ENCODE measurements at places on chromosomes 4 and X.

DNA sequence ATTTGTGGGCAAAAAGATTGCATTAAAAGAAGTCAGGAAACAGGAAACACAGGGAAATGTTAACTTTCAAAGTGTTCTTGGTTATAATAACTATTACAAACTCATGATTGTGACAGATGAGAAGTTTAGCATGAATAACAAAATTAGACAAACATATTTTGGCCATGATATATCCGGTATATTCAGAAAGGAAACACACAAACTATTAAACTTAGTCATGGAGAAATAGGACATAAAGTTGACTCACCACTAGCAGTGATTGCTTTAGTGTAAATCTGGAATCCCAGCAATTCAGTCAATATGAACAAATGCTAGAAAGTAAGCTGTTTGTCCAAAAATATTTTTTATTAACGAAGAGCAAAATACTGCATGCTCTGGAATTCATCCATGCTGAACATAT is 1299.9 kb downstream of the C4orf33 start:
- no peak for DNase-seq

DNA sequence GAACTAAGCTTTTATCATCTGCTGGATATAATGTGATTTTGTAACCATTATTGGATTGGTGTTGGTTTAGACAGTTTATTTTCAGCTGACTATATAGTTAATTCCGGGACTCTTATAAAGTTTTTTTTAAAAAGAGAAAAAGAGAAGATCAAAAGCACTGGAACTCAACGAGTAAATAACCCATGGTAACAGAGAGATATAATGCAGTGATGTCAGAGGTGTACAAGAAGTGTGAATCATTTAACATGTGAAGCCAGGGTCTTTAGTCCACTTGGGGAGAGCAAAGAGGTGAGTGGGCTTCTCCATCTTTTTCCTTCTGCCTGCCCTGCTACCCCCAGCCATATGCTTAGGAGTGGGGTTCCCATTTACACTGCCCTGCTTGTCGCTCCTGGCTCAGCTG is 3.2 kb downstream of the TMEM165 start:
- DNase-seq: no peak

DNA sequence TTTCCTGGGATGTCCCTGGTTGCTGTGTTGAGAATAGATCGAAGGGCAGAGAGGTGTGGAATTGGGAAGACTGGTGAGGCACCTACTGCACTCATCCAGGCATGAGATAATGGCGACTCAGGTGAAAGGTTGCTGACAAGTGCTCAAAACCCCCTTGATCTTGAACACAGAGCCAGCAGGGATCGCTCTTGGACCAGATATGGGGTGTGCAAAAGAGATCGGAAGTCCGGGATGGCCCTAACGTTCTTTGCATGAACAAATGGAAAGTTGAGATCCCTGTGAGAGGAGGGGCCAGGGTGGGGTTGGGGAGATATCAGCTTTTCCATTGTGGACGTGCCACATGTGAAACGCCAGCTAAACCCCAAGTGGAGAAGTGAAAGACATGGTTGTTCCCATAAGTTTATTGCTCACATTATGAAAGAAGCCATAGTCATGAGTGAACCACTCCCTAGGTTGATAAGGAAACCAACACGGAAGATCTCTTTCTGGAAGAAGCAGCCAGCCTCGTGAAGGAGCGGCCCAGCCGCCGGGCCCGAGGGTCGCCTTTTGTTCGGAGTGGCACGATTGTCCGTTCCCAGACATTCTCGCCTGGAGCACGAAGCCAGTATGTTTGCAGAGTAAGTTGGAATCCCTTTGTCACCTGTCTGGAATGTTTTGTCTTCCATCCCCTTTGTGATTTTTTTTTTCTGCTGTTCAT is 22.6 kb upstream of the CLCN4 start:
- DNase-seq: no peak

DNA sequence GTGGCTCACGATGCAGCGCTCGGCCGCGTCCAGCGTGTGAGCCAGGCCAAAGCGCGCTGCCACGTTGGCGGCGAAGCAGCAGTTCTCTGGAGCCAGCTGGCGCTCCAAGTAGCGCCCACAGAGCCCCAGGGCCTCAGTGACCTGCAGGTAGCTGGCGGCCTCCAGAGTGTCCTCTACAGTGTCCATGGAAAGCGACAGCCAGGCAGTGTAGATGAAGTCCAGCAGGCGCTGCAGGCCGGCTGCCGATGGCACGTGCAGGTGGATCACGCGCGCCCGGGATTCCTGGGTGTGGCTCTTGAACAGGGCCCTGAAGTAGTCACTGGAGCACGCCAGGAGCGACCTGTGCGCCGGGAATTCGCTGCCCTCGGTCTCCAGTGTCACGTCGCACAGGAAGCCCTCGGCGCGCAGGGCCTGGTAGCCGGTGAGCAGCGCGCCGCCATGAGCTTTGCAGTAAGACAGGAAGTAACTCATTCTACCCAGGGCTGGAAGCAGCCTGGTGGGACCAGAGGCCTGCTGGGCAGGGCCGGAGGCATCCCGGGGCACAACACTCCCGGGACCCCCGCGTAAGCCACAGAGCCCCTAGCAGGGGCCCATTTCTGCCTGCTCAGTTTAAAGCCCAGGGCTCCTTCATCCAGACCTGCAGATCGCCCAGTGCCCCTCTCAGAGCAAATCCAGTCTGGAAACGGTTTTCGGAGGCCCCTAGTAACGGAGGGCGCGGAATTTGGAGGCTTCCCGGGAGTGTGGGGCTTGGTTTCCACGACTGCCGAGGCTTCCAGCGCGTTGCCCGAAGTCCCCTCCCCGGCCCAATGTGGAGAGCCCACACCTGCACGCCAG is 595 bp downstream of the KLHL34 start:
- DNase-seq: no peak

DNA sequence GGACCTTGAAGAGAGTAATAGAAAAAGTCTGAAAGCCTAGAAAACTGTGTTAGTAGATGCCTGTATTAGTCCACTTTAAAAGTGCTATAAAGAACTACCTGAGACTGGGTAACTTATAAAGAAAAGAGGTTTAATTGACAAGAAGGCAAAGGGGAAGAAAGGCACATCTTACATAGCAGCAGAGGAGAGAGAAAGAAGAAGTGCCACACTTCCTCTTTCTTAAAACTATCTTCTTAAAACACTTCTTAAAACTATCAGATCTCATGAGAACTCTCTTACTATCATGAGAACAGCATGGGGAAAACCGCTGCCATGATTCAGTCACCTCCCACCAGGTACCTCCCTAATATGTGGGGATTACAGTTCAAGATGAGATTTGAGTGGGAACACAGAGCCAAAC is 18.8 kb upstream of the COL25A1 start:
- DNase-seq: no peak

- peak; percentile 34 for DNase-seq
Measured at GRCh38 chr4:110364911-110365520, 110.9 kb upstream of the ENPEP start.

DNA sequence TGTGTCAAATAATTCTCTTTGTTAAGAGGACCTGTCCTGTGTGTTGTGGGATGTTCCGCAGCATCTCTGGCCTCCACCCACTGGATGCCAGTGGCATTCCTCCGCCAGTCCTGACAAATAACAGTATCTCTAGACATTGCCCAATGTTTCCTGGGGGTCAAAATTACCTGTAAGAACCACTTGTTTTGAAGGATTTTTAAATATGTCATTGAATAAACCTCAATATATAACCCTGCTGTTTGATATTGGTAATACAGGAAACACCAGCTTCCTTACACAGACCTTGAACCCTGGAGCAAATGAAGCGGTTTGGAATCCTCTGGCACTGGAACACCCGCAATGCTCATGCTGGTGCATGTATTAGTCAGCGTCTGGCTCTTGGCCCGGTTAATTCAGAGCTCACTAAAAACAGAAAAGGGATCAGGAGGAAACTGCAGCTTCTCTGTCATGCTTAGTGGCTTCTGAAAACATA is 101.3 kb downstream of the TBL1X start:
- no peak for DNase-seq

GRCh38 chr4:150591904-150592303 is 10.0 kb downstream of the MAB21L2 start:
- no peak for DNase-seq

- DNase-seq: no peak
Measured at GRCh38 chr4:141417387-141417786, 196.7 kb downstream of the ZNF330 start.

- DNase-seq: no peak
Measured at GRCh38 chr4:11298451-11298850, 130.2 kb downstream of the HS3ST1 start.

DNA sequence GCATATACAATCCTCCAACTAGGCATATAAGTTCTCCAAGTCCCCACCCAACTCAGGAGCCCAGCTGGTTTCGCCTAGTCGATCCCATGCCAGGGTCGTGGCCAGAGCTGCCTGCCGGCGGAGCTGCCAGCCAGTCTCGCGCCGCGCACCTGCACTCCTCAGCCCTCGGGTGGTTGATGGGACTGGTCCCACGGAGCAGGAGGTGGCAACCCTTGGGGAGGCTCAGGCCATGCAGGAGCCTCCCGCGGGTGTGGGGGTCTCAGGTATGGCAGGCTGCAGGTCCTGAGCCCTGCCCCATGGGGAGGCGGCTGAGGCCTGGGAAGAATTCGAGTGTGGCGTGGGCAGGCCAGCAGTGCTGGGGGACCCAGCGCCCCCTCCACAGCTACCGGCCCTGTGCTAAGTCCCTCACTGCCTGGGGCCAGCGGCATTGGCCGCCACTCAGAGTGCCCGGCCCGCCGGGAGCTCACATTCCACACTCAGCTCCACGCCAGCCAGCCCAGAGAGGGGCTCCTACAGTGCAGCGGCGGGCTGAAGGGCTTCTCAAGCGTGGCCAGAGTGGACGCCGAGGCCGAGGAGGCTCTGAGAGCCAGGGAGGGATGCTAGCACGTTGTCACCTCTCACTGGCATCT is 1086.4 kb upstream of the PCDH10 start:
- no peak for DNase-seq

Measured in renal pelvis (tissue), 12 donors.